CD4-positive, alpha-beta T cell treated with Interleukin-21 for 1 hour (primary cell): ENCODE measurements at places on chromosomes 12 and 14.
A peak's percentile ranks its signal among the peaks of the same experiment; 100 is the strongest.

- no peak for DNase-seq
Observed at GRCh38 chr12:41034686-41035085, 153.4 kb upstream of the PDZRN4 start.

DNA sequence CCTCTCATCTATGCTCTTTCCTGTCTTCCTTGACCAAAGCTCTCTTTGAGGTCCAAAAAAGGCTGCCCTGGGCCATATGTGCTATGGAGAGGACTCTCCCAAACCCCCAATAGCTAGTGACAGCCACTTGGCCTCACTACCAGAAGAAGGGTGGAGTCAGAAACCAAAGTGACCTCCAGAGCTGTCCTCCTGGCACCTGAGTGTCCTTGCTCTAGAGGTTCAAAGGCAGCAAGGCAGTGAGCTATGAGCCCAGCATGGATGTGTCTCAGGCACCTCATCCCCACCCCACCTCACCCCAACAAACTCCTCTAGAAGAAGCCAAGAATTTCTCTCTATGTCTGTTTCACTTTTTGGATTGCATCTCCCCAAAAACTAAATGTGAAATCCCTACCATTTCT is 4.1 kb upstream of the AQP5 start:
- no peak for DNase-seq

GRCh38 chr14:77838831-77839511 is 39.1 kb downstream of the ADCK1 start:
- DNase-seq, result no peak

DNA sequence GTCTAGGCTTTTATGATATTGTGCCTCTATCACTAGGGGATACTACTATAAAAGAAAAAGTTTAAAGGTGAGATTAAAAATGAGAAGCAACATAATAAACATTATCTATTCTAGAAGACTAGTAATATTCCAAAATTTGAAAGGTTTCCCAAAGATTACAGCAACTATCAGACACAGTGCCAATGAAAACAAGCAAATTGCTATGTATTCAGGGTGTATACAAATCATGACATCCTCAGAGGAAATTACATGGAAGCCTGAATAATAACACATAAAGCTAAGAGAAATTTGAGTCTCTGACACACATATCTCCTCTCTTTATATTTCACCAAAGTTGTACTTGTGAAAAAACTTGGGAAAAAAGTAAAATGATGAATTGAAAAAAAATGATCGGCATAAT is 327.0 kb downstream of the SEC23A start:
- DNase-seq, result no peak

- no peak for DNase-seq
Observed at GRCh38 chr12:94379479-94380113, 80.1 kb downstream of the CEP83 start.

DNA sequence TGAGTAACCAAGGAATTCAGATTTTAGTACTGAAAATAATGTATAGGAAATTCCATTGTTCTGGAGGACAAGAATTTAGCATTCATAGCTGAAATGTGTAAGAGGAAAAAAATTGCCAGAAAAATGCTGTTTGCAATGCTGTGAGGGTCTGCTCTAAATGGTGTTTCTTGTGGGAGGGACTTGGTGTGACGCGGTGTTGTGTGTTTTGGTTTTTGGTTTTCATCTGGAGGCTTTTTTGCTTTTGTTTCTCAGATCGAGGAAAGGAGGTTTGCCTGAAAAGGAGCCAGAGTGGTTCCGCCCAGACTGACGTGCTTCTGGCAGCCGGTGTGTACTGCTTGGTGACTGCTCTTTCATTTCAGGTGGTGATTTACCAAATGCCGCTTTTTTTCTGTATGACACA is 211.8 kb upstream of the HMGA2 start:
- no peak for DNase-seq

- DNase-seq, result no peak
Observed at GRCh38 chr12:78530100-78530765, 334.3 kb upstream of the SYT1 start.

DNA sequence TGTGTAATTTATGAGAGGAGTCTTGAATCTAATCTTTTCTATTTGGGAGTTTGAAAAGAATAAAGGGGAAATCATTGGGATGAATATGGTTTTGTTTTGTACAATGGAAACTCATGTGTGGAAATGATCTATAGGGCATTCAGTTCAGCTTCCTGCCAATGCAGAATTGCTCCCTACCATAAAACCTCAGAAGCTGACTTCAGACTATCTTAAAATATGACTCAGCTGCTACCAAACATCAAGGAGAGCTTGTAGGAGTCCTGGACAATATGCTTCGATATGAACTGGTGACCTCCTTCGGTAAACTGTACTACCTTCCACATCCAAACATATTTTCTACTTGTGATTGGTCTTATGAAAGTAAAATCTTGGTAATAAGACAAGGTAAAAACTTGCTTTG is 160.6 kb downstream of the CAPZA3 start:
- no peak for DNase-seq

DNA sequence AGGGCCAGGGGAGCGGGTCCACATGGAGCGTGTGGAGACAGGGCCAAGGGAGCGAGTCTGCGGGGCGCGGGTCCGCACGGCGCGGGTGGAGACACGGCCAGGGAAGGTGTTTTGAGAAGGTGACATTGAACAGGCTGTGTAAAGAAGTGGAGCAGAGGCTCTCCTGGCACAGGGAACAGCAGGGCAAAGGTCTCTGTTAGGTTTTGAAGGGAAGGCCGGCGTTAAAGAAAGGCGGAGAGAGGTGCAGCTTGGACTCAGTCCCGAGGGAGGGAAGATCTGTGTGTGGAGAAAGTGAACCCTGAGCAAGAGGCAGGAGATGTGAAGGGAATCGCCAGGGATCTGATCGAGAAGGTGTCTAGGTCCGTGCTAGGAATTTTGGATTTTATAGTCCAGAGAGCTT is 1.8 kb downstream of the PXMP2 start:
- no peak for DNase-seq

DNA sequence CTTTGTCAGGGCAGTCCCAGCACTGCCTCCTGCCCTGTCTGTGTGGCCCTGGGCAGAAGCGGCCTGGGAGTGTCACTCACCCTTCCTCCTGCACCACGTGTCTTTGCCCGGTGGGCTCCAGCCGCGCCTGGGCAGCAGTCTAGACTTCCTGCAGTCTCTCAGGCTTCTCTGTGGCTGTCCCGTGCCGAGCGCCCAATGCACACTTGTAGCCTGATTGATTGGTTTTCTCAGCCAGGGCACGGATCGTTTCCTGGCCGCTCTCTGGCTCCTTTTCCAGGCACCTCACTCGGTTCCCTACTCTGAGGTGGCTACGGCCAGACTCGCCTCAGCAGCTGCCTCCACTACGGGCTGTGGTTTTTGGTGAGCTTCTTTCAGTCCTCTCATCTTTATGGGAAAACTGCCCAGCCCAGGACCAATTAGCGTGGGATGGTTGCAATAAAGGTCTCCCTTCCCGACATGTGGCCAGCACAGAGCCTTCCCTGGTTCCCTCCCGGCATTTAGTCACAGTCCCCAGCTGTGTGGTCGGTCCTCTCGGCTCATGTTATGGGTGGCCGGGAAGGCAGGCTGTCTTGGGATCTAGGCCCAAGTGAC is 133.1 kb downstream of the CACNA1C start:
- no peak for DNase-seq

GRCh38 chr14:59321626-59321949 is 133.1 kb downstream of the DAAM1 start:
- DNase-seq, result no peak

DNA sequence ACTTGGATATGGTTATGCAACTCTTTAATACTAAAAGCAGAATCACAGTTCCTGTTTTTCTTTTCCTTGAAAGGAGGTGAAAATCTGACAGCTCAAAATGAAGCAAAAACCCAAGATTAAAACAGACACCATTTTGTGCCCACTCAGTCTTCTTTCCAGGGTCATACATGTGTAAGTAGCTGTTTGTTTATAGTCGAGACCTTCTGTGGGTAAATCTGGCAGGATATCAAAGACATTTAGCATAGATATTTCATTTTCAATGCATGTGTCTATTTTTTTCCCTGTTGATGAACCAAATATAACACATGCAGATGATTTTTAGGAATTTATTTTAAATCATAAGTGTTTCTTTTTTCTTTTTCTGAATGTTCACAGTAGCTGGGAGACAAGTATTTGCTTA is 398.8 kb downstream of the FOXG1 start:
- no peak for DNase-seq

- no peak for DNase-seq
Observed at GRCh38 chr12:106179086-106179485, 40.3 kb upstream of the NUAK1 start.

GRCh38 chr12:2960390-2960956 is 1.3 kb downstream of the TEAD4 start:
- DNase-seq, result no peak

DNA sequence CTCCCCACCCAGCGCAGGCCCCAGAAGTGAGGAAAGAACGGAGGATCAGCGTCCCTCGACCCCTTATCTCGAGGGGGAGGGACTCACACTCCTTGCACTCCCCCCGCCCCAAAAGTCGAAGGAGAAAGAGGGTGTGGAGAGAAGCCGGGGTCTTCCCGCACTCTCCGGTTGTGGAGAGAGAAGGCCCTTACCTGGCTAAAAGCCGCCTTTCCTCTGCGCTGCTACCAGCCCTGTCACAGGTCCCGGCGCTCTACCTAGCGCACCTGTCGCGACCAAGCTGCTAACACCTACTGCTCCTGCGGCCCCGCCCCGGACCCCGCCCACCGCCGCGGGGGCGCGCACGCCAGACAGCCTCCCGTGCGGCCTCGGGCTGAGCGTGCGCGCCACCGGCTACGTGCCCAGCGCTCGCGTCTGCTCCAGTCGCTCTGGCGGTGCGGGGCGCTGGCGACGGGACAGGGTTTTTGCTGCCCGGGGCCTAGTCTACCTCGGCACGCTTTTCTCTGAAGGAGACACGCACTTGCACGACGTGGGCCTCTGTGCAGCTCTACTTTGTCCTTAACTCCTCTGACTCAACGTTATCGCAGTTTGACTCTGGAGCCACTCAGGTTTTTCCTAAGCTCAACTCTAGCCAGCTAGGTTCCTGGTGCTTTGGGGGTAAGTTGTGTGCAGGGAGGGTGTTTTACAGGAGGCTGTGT is at the start of gene LIMA1:
Gene LIMA1, minus strand, starts transcription at position 292 of the 695 bp plus-strand sequence. CDS start 34,769 bp downstream, outside the sequence.
- DNase-seq, result peak; percentile 92

DNA sequence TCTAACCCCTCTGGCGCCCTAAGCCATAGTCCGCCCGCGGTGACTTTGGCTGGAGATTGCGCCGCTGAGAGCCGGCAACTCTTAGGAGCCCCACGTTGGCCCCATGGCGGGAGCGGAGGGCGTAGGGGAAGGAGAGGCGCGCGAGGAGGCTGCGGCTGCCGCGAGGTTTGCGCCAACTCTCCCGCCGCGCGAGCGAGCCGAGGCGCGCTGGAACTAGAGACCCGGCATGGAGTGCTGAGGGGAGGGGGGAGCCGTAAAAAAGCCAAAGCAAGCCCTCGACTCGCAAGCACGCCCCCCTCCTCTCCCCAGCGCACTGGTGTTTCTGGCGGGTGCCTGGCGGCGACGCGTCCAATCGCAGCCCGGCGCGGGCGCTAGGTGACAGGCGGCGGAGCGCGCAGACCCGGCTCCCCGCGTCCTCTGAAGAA is at the start of gene SYT10:
Gene SYT10, minus strand, starts transcription at position 233 of the 425 bp plus-strand sequence. CDS start 297 bp downstream, outside the sequence.
- no peak for DNase-seq

DNA sequence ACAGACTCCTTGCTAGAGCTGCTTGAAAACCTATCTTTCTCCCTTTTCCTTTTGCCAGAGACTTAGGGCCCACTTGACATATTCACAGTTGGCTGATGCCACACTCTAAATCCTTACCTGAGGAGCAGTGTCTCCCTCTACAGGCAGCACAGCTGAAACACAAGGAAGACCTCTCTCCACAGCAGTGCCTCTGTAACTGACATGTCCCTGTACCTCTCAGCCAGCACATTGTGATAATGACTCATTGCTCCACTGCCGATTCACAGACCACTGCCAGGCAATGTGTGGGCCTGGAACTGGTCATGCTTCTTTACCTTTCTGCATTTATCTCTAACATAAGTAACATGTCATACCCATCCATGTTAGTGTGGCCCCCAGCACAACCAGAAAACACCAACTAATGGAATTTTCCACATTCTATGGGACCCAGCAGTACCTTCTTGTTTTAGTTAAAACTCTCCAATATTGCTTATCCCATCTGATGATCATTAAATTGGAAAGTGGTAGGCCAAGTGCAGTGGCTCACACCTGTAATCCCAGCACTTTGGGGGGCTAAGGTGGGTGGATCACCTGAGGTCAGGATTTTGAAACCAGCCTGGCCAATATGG is 56.5 kb downstream of the GTF2A1 start:
- DNase-seq, result peak; percentile 52

GRCh38 chr12:14275886-14276285 is 89.6 kb upstream of the ATF7IP start:
- DNase-seq, result no peak

GRCh38 chr14:93892923-93893558 is 34.1 kb upstream of the FAM181A start:
- peak; percentile 57 for DNase-seq

- DNase-seq, result no peak
Observed at GRCh38 chr12:53954694-53955035, at the start of gene HOXC12. Gene HOXC12, plus strand, starts transcription at chr12:53954903. Its CDS starts 27 bp downstream, at chr12:53954930.

DNA sequence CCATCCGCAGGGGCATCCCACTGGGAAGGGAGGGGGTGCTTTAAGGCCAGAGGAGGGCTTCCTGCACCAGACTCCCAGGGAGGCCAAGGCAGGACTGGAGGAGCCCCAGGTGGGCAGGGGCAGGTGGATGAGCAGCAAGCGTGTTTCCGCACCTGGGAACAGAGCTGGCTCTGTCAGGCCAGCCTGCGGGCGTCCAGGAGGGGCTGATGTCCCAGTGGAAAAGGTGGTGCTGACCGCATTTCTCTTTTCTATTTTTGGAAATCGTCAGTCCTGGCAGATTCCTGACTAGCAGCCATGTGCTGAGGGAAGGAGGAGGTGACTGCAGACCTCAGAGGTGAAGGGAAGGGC is 27.2 kb downstream of the CHGA start:
- DNase-seq, result no peak

DNA sequence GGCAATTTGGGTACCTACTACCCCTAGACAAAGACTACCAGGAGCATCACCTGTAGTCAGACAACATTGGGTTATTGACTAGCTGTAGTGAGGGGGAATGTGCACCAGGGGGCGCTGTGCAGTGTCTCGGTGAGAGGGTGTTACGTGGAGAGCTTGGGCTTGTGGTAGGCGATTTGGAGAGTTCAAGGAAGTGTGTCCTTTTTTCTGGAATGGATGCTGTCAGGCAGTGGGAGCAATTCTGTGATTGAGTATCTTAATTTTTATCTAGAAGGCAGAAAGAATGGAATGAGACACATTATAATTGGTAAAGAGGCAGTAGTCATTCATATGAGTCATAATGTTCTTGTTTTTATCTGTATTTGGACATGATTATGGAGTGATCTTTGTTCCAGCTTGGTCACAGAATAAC is 187.7 kb downstream of the GALC start:
- peak; percentile 26 for DNase-seq

GRCh38 chr14:35435177-35435576 is 30.6 kb upstream of the NFKBIA start:
- DNase-seq, result no peak

- DNase-seq, result no peak
Observed at GRCh38 chr14:47447076-47447475, 228.3 kb downstream of the MDGA2 start.

DNA sequence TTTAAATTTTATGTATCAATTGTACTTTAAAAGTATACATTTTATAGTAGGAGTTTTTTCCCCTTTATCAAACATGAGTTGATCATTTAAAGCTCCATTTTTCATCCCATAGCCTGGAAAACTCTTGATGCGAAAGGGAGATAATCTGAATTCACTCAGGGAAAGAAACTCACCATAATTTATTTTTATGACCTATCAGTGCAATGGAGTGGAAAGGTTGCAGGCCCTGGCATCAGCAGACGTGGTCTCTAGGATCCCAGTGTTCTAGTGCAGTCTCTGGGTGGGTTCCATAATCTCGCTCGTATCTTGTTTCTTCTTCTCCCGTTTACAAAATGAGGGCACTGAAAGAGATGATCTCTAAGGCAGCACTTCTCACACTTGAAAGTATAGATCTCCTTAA is 85.0 kb downstream of the PTGER2 start:
- no peak for DNase-seq
